ENCODE measurements at places on chromosomes 5 and 9.
A peak's percentile ranks its signal among the peaks of the same experiment; 100 is the strongest.

- peak; percentile 84 for DNase-seq
Measured at GRCh38 chr5:96572864-96573512, 89.2 kb upstream of the CAST start.

- peak; percentile 25 for DNase-seq
Measured at GRCh38 chr5:92687821-92688722, 892.9 kb downstream of the NR2F1-AS1 start.

- DNase-seq, result no peak
Measured at GRCh38 chr5:134945041-134945440, 22.7 kb upstream of the CATSPER3 start.

- DNase-seq, result no peak
Measured at GRCh38 chr9:124622882-124623281, 115.7 kb upstream of the NR5A1 start.

- no peak for DNase-seq
Measured at GRCh38 chr9:73152953-73153352, 1.3 kb downstream of the ANXA1 start.

- DNase-seq, result no peak
Measured at GRCh38 chr9:1707291-1707690, 307.9 kb upstream of the SMARCA2 start.

GRCh38 chr9:23582836-23583235 is 243.2 kb downstream of the ELAVL2 start:
- no peak for DNase-seq

DNA sequence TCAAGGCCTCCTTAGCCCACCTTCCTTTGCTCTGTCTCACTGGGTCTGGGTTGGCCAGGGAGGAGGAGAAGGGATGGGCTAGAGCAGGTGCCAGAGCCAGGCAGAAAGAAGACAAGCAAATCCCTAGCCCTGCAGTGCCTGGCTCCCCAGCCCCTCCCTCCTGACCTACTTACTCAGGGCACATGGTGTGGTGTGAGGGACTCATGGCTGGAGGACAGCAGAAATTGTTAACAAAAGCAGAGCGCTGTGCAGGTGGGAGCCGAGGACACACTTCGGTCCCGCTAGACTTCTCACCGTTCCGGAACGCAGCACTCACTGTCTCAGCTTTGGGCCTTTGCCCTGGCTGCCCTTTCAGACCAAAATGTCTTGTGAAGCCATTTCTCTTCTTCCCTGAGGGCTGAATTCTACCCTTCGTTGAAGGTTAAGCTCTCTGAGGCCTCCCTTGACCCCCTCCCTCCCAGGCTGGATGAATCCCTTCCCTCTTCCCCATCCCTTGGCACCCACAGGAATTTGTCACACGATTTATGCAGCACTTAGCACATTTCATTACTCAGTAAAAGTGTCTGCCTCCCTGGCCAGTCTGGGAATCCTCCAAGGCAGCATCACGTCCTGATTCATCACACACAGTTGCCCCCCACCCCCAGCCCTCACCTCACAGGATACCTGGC is 263.9 kb upstream of the TRPC7 start:
- no peak for DNase-seq

- peak; percentile 16 for DNase-seq
Measured at GRCh38 chr9:114735704-114736103, 53.7 kb upstream of the TEX48 start.

DNA sequence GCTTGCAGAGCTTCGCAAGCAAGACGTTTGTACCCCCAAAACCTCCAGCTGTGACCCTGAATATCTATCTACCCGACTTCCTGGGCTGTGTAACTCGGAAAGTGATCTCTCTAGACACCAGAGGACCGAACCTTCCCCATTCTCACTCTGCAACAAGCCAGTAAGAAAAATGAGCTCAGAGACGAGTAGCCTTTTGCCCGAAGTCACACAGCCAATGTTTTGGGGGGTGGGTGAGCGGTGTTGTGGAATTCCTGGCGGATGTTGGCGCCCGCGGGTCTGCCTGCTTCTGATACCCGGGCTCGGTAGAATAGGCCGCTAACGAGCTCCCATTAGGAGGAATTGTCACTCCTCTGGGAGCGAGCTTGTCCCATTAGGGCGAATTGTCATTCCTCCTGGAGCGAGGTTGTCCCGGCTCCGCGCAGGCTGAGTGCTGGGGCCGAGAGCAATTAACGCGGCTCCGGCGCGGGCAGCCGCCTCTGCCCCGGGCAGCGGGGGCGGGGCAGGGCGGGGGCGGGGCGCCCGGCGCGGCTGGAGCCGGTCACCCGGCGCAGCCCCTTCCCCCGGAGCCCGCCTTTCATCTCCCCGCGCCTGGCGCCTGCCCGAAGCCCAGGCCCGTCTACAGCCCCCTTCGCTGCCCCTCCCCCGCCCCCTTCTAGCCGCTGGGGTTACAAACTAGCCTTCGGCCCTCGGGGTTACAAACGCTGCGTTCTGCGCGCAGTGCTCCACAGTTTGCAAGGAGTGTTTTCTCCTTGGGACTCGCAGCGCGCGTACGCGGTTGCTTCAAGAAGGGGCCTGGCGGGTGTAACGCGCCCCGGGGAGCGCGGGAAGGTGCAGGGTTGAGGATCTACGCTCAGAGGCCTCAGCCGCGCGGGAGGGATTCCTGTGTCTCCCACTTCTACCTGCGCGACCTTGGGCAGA is 3.5 kb upstream of the MSX2 start:
- peak; percentile 40 for DNase-seq

- DNase-seq, result no peak
Measured at GRCh38 chr5:32055891-32056866, 117.9 kb downstream of the GOLPH3 start.

GRCh38 chr5:103424453-103425205 is 138.0 kb downstream of the NUDT12 start:
- DNase-seq, result peak; percentile 17

Measured in urothelium cell line (cell line).